ENCODE measurements at places on chromosomes 16 and 17.

GRCh38 chr16:86670750-86671234, 92.4 kb downstream of the FOXL1 start:
- no peak for DNase-seq

DNA sequence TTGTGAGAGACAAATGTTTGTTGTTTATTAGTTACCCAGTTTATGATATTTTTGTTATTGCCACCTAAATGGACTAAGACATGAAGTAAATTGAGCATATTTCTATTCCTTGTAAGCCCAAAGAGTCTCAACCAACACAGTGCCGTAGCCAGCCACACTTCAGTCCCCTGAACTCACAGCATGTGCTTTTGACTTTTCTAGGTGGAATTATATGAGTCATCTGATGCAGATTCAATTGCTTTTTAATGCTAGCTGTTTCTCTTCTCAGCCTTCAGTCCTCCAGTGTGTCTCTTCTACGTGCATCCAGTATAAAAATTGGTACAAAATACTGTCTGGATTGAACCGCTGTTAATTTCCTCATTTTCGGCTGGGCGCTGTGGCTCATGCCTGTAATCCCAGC, 39.0 kb downstream of the IQCK start:
- DNase-seq = no peak

GRCh38 chr17:12959441-12959840, 58.4 kb downstream of the ELAC2 start:
- no peak for DNase-seq

GRCh38 chr17:19707728-19708221, 8.6 kb downstream of the SLC47A2 start:
- no peak for DNase-seq

DNA sequence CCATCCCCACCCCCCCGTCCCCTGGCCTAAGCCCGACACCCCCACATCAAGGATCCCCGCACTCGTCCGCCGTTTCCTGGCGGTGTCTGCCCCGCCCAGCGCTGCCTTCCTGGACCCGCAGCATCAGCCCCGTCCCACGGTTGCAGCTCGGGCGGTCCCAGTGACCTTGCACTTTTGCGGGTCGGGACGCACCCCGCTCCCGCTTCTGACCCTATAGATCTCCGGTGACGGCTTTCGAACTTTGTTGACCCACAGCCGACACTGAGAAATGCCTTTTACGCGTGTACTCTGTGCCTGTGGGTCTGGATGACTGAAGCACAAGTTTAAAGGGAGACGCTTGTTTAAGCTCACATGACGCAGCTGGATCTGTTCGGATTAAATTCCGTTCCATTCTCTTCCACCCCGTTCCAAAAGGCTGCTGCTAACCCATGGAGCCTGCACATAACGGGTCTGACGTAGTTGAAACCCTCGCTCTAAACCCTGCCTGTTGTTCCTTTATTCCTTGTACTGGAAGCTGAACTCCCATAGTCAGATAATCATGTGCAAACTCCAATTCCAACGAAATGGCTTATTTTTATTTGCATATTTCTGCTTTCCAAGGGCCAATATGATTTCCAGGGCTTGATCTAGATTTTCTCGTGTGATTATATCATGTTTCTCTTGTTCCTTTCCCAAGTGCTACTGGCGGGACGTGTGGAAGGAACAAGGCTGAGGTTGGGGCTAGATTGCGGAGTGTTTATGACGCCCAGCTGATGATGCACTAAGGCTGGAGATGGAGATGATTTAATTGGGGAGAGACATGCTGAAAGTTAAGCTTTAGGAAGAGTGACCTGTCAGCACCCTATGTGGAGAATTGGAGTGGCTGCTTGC, 834 bp downstream of the FLYWCH1 start:
- no peak for DNase-seq

DNA sequence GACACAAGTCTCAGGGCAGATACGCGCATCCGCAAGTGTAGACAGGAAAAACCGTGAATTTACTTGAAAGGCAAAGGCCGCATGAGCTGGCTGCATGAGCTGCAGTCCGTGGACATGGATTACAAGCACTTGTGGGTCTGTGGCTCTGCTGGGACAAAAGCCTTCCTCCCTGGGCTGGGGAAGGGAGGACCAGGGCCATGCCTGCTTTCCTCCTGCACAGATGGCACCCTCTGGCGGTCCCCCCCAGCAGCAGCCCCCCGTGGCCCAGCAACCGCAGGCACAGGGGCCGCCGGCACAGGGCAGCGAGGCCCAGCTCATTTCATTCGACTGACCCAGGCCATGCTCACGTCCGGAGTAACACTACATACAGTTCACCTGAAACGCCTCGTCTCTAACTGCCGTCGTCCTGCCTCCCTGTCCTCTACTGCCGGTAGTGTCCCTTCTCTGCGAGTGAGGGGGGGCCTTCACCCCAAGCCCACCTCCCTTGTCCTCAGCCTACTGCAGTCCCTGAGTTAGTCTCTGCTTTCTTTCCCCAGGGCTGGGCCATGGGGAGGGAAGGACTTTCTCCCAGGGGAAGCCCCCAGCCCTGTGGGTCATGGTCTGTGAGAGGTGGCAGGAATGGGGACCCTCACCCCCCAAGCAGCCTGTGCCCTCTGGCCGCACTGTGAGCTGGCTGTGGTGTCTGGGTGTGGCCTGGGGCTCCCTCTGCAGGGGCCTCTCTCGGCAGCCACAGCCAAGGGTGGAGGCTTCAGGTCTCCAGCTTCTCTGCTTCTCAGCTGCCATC, 1.7 kb upstream of the MRPL12 start:
- DNase-seq = no peak

DNA sequence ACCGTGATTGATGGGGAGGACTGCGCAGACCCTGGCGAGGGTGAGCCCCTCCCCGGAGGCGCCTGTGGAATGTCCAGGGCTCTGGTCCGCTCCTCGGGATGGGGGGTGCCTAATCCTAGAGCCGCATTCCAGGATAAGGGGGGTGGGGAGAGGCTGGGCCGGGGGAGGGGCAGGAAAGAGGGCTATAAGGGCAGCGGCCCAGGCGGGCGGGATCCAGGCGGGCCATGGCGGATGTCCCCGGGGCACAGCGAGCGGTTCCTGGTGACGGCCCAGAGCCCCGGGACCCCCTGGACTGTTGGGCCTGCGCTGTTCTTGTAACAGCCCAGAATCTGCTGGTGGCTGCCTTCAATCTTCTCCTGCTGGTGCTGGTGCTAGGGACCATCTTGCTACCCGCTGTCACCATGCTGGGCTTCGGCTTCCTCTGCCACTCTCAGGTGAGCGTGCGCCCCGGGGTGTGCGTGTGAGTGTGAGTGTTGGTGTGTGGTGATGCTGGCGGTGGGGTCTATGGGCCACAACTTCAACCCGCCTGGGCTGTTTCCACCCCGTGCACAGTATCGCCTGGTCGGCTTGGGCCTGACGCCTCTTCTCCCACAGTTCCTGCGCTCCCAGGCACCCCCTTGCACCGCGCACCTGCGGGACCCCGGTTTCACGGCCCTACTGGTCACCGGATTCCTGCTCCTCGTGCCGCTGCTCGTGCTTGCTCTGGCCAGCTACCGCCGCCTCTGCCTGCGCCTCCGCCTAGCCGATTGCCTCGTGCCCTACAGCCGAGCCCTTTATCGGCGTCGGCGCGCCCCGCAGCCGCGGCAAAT, at the start of gene TMEM88:
TSS of gene TMEM88 (plus strand) at position 216 of the 809 bp plus-strand sequence. CDS start at position 225, 9 bp downstream.
- DNase-seq = no peak

DNA sequence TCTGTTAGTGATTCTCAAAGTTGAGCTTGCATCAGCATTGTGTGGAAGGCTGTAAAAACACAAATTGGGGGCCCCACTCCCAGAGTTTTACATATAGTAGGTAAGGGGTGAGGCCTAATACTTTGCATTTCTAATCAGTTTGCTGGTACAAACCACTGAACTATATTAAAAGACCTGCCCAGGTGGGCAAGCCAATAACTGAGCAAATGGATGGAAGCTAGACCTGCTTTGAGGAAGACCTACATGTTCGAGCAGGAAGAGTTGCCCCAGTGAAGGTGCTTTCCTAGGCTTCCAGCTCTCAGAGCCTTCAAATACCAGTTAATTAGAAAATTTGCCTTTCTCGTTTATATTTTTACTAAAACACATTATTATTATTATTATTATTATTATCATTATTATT, 56.8 kb downstream of the OTOA start:
- DNase-seq = no peak

DNA sequence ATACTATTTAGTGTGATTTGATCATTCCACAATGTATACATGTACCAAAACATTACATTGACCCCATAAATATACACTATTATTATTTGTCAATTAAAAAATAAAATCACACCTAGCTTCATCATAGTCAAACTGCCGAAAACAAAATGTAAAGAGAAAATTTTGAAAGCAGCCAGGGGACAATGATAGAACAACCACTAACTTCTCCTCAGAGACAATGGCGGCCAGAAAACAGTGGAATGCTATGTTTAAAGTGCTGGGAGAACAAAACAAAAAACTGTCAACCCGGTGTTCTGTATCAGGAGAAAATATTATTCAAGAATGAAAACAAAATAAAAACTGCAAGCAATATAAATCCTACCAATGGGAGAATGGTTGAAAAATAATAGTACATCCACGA, 63.2 kb downstream of the METRNL start:
- no peak for DNase-seq

GRCh38 chr17:39973496-39973895, 7.1 kb upstream of the PSMD3 start:
- DNase-seq = no peak

DNA sequence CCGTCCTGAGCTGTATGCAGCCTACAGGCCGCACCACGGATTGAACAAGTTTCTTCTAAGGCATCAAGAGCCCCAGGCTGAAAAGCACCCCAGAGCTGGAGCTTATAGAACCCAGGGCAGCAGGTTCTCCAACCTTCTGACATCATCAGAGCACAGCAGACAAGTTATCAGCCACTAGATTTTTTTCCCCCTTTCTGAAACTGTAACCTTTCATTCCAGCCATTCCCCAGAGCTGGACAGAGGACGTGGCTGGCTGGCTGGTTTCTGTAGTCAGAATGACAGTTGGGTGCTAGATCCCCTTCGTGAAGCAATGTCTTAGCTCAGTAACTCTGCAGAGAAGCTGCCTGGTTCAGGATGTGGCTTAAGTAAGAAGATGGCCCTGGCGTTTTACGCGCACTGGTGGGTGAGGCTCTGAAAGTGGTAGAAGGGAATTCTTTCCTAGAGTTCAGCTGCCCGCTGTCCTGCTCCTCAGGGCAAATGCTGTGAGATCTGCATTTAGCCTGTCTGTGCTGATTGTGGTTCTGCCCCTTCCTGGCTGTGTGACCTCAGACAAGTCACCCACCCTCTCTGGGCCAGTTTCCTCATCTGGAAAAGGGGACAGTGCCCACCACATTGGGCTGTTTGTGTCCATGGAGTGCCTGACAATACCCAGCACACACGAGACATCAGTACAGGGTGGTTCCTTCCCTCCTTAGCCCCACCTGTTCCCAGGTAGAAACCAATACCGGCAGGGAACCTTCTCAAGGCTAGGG, 9.1 kb downstream of the DEXI start:
- no peak for DNase-seq

GRCh38 chr16:85718682-85719081, 29.9 kb upstream of the GINS2 start:
- no peak for DNase-seq

GRCh38 chr16:55017321-55017720, 86.7 kb downstream of the IRX5 start:
- no peak for DNase-seq

DNA sequence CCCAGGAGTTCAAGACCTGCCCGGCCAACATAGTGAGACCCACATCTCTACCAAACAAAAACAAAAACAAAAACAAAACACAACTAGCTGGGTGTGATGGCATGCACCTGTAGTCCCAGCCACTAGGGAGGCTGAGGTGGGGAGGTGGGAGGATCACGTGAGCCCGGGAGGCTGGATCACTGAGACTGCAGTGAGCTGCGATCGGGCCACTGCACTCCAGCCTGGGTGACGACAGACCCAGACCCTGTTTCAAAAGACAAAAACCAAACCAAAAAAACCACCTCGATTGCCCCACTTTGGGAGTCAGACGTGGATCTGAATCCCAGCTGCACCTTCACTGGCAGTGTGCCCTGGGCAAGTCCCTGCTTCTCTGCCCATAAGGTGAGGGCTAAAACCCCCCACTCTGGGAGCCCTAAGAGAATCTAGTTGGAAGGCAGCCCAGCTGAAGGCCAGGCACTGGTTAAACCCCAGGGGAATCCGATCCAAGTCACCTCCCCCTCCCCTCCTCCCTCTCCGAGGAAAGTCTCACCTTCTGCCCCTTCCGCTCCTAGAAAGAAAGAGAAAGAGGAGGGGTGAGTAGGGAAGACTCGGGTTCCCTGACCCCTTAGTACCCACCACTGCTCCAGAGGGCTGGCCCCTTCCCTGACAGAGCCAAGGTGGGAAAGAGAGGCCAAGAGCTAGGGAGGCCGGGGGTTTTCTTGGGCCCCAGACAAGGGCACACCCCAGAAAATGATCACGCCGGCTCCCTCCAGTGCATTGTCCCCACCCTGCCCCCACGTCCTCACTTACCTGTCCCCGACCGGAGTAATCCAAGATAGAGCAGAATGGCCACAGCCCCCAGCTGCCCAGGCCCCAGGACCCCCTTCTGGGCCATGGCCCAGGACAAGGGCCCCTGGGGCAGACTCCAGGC, 647 bp downstream of the PRSS8 start:
- DNase-seq = no peak

- DNase-seq = no peak
Observed at GRCh38 chr16:88306860-88307545, 75.8 kb upstream of the ZNF469 start.

DNA sequence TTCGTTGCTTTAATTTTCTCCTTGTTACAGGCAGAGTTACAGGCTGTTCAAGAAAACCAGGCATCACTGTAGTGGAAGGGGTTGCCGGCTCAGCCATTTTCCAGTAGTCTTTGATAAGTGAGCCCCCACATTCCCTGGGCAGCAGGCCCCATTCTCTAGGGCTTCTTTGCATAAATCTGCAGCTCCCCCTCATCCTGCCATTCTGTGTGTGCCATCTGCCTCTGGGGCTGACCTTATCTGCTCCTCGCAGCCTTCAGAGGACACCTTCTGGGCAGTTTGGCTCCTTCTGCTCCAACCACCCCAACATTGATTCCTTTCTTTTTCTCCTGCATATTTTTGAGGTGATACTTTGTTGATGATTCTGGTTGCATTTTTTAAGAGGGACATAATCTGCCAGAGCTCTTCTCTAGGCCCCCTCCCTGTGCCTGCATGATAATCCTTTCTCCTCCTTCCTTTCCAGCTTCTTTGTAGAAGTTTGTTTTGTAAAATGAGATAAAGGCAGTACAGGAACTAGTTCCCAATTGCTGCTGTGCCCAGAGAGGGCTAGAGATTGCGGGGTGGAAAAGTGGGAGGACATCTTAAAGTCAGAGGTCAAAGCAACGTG, 17.1 kb downstream of the RND2 start:
- no peak for DNase-seq

All from stimulated activated CD4-positive, alpha-beta T cell treated with anti-CD3 and anti-CD28 coated beads, Interleukin-4, amount 100 ng/mL, for 4 hours (primary cell).